ENCODE measurements at places on chromosomes 7 and 10.

GRCh38 chr7:138374119-138374693, 85.9 kb upstream of the TRIM24 start:
- DNase-seq: no peak

- no peak for DNase-seq
Observed at GRCh38 chr7:137408126-137408525, 64.6 kb upstream of the PTN start.

GRCh38 chr10:96833220-96834001, 1.3 kb downstream of the LCOR start:
- peak; percentile 30 for DNase-seq

DNA sequence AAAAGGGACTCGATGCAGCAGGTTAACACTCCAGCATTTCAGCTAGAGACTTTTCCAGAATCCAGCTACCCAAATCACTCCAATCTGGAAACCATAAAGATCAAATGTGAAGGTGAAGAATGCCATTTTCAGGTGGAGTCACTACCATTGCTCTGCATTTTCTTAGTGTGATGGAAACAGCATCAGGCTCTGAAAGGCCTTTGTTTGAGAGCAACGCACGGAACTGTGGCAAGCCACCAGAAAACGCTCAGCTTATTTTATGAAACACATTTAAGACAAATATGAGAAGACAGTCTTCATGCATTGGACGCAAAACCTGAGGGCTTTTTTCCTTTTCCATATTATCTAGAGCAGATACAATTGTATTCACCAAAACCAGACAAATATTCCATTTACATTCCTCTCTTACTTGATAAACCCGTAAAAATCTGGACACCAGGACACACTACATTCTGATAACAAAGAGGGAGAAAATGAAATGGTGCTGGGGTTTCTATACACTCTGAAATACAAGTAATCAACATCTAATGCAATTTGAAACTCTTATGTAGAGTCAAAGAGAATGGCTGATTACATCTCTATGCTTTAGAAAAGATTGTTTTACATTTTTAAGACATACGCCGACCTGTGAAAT, 99.1 kb downstream of the NRP1 start:
- DNase-seq: no peak

DNA sequence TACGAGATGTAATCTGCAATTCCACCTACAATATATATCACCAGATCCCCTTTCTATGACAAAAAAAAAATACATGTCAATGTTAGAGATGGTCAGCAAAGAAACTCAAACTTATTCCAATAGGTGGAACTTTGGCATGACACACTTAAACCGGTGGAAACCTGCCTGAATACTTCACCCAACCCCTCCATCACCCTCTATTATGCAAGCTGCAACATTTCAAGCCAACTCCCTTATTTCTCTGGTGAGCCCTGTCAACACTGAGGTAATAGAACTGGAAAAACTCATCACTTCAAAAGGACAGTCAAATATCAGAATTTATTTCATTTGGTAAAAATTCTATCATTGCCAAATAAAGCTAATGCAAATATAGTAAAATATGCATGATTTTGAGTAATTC, 3.6 kb downstream of the ZNF438 start:
- DNase-seq: no peak

- DNase-seq: no peak
Observed at GRCh38 chr10:77582710-77583115, 54.9 kb downstream of the KCNMA1 start.

GRCh38 chr7:113824117-113824823, 94.5 kb downstream of the PPP1R3A start:
- no peak for DNase-seq

- no peak for DNase-seq
Observed at GRCh38 chr10:95505084-95505610, 56.0 kb downstream of the SORBS1 start.

- DNase-seq: no peak
Observed at GRCh38 chr10:124004663-124005004, 88.8 kb downstream of the CHST15 start.

- no peak for DNase-seq
Observed at GRCh38 chr10:74330646-74331045, 179.6 kb downstream of the ADK start.

DNA sequence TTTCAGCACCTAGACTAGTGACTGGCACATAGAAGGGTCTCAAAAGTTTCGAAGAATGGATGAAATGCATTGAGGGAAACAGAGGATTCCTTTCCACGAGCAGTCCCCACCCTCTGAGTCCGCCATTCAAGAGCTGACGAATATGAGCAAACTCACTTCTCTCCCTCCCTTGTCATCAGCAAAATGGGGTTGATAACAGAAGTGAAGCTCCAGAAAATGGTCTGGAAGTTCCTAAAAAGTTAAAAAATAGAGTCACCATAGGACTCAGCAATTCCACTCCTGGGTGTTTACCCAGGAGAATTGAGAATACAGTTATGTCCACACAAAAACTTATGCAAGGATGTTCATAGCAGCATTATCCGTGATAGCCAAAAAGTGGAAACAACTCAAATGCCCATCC, 25.0 kb upstream of the SRGN start:
- DNase-seq: no peak

GRCh38 chr10:76393875-76394706, 962.7 kb downstream of the LRMDA start:
- DNase-seq: no peak

GRCh38 chr10:100520811-100521210, 1.1 kb upstream of the SEC31B start:
- DNase-seq: no peak

- DNase-seq: no peak
Observed at GRCh38 chr10:101219946-101220451, 9.3 kb downstream of the LBX1 start.

Data from GM10248 (cell line).